SJCRH30 (cell line): ENCODE measurements at places on chromosomes 16 and 17. TPM values are rescaled to one million over a fixed set of nuclear protein-coding genes. Genes with fewer than 3 reads are reported as not detected.

KRTAP4-4 gene
- not detected in 2 replicates for total RNA-seq

TP53TG3 gene
- not detected in 2 replicates for total RNA-seq

GRCh38 chr16:49884033-49885015 lies 28.4 kb upstream of the ZNF423 start:
- DNase-seq = no peak

DNA sequence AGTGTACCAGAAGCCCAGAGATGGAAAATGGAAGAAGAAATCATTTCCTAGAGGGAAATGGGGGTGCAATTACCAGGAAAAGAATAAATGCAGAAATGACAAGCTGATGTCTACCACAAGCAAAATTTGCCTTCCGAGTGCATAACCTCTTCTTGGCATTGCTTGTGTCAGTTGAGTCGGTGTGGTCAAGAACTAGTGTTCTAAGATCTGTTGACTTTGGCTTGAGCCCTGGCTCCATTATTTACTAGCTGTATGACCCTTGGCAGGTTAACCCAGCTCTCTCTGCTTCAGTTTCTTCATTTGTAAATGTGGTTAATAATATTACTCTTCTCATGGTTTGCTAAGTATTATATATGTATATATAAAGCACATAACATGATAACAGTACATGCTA lies 273.0 kb upstream of the IRX5 start:
- no peak for DNase-seq

HYDIN gene
- total RNA-seq = 0.04 and 0.18 TPM in 2 replicates

- no peak for DNase-seq
Measured at GRCh38 chr16:1211451-1212268, 13.4 kb downstream of the TPSG1 start.

DNA sequence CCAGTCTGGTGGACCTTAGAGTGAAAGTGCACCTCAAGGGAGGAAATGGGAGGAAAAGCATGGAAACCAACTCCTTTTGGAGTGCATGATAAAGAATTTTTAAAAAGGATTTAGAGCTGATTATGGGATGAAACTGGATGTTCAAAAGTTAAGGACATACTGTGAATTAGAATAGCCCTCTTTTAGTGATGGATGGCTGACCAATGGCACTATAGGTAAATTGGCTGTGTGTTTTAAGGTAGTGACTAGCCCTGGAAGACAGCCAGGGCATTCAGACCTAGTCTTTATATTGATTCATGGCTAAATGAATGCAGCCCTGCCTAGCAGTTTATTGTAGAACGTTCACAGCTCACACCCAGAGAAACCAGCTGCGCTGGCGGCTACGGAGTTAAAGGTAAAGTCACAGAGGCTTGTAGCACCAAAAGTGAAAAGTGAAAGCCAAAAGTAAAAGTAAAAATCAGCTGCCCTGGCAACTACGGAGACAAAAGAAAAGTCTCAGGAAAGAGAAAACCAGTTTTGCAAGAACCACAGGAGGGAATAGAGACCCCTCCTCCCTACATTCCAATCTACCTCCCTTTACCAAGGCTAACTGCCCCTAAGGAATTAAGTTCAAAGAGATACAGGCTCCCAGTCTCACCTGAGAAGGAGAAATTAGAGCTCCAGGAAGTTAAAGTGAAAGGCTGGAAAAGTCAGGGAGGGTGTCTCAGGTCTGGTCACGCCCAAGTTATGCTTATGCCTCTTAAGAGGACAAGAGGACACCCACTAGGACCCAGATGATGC lies 21.8 kb downstream of the ACSM1 start:
- peak; percentile 29 for DNase-seq

IL4R gene
- 71.0 and 75.1 TPM in 2 replicates for total RNA-seq

GRCh38 chr17:79841369-79842135 lies 2.3 kb upstream of the CBX4 start:
- no peak for DNase-seq

CDK5RAP3 gene
- 47.0 and 64.2 TPM in 2 replicates for total RNA-seq

DNA sequence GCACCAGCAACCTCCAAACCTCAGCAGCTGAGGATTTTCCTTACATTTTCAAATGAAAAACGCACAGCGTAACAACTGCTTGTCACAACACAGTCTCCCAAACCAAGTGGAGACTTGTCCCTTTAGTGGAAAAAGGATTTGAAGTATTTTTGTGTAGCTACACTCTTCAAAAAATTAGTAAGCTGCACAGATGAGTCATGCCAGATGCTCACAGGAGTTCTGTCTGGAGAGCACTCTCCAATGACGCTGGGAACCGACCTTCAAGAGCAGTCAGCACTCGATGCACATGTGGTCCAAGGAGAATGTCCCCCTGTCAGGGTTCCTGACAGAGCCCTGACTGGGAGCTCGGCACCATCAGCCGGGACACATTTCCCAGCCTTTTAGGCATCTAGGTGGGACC lies 39.8 kb downstream of the MAP1LC3B start:
- no peak for DNase-seq

GRCh38 chr17:75267153-75267410 lies 3.9 kb downstream of the MIF4GD start:
- no peak for DNase-seq

GNG13 gene
- not detected in 2 replicates for total RNA-seq

DNA sequence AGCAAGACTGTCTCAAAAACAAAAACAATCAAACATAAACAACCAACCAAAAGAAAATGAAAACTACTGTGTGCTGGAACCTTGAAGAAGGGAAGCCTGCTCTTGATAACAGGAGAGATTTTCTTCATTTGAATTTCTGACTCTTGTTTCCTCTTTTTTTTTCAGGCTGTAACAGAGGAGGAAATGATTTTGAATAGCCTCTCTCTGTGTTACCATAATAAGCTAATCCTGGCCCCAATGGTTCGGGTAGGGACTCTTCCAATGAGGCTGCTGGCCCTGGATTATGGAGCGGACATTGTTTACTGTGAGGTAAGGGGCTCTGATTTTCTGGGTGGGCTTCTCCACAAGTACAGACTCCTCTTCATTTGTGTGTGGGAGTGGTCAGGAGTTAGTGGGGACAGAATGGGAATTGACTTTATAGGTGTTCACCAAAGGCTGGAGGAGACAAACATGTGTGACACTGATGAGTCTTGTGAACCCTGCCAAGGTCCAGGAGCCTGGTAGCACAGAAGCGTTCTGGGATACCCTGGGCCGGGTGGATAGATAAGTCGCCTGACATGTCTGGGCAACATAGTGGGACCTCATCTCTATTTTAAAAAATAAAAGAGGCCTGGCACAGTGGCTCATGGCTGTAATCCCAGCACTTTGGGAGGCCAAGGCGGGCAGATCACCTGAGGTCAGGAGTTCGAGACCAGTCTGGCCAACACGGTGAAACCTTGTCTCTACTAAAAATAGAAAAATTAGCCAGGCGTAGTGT lies 14.9 kb downstream of the DUS2 start:
- no peak for DNase-seq
